ENCODE measurements at places on chromosomes 13 and 19.

- DNase-seq: no peak
These were observed 31.2 kb downstream of the UNC13A start for GRCh38 chr19:17656970-17657369.

- DNase-seq: no peak
These were observed 13.7 kb downstream of the ANKRD27 start for GRCh38 chr19:32661318-32661717.

DNA sequence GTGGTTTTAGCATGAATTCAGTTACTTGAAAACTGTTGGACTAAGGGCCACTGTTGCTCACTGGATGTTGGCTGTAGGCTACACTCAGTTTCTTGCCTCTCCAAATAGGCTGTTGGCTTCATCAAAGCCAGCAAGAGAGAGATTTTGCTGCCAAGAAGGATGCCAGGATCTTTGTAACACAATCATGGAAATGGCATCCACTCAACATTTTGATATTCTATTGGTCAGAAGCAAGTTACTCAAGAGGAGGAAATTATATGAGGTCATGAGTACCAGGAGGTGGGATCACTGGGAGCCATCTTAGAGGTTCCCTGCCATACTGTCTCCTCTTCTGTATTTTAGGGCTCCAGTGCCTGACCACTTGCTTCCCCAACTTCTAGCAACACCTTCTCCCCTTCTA, 30.6 kb downstream of the SYDE1 start:
- no peak for DNase-seq

- DNase-seq: no peak
These were observed 8.5 kb upstream of the STK24 start for GRCh38 chr13:98585398-98585754.

- no peak for DNase-seq
These were observed 1.7 kb upstream of the DNAJB1 start for GRCh38 chr19:14519860-14520407.

GRCh38 chr19:35317464-35318043, 11.4 kb upstream of the CD22 start:
- no peak for DNase-seq

DNA sequence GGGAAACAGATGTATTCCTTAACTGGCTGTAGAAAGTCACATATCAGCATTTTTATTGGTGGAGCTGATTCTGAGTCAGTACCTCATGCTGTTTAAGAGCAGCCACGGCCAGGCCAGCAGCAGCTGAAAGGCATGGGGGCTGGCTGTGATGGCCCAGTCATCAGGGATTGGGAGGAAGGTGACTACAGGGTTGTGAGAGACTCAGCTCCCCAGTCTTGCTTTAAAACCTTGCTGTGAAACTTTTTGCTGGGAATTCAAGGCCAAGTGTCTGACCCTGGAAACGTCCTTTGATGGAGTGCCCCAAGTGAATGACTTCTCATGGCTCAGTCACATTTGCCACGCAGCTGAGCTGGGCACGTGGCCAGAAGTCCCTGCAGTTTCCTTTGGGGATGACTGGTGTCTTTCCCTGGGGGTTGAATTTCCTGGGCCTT, 39.1 kb upstream of the RNF113B start:
- no peak for DNase-seq

GRCh38 chr13:103349211-103349980, 283.2 kb upstream of the SLC10A2 start:
- no peak for DNase-seq

GRCh38 chr19:18338541-18338940, 1.9 kb upstream of the PGPEP1 start:
- no peak for DNase-seq

- DNase-seq: no peak
These were observed 11.8 kb downstream of the DAPK3 start for GRCh38 chr19:3958836-3959765.

DNA sequence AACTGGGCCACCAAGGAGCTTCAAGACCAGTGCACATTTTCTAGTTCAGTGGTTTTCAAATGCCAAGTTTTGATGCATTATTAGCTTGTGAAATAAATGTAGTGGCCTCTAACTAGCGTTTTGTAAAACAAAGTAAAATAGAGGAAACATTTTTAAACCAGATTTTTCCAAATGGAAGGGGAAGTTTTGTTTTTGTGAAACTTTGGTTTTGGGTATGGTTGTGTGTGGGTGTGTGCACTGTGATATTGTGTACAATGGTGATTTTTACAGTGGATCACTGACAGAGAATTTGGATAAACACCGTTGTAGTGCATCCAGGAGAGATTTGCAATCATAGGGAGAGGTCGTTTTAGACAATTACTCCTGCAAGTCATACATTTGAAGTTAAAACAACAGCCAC, 108.9 kb downstream of the SLC7A1 start:
- DNase-seq: no peak

DNA sequence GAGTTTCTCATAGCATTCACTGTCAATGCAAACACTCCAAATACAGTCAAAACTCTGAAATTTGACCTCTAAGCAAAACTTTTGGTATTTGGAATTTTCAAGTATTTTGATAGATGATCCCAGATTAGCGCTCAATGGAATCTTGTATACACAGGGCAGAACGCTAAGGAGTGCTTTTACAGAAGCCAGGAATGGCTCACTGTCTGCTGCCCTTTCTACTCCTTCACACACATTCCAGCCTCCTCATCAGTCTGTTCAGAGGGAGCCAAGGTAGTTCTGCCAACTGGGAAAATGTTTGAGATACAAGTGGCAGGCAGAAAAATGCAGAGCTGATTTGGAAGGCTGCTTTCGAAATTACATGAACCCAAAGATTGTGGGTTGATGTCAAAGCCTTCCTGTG, 4.4 kb upstream of the STARD13 start:
- no peak for DNase-seq

Data from activated CD8-positive, alpha-beta memory T cell treated with anti-CD3 and anti-CD28 coated beads for 48 hours (primary cell).